Vagina (tissue), 2 donors: ENCODE measurements at places on chromosomes 2 and 18. TPM values are rescaled to one million over a fixed set of nuclear protein-coding genes. Genes with fewer than 3 reads are reported as not detected.

GRCh38 chr18:76952747-76953146, 130.4 kb downstream of the ZNF236 start:
- DNase-seq = no peak

GRCh38 chr2:201730651-201731285, 32.3 kb upstream of the MPP4 start:
- no peak for DNase-seq

The ZSWIM2 gene
- not detected for total RNA-seq

DNA sequence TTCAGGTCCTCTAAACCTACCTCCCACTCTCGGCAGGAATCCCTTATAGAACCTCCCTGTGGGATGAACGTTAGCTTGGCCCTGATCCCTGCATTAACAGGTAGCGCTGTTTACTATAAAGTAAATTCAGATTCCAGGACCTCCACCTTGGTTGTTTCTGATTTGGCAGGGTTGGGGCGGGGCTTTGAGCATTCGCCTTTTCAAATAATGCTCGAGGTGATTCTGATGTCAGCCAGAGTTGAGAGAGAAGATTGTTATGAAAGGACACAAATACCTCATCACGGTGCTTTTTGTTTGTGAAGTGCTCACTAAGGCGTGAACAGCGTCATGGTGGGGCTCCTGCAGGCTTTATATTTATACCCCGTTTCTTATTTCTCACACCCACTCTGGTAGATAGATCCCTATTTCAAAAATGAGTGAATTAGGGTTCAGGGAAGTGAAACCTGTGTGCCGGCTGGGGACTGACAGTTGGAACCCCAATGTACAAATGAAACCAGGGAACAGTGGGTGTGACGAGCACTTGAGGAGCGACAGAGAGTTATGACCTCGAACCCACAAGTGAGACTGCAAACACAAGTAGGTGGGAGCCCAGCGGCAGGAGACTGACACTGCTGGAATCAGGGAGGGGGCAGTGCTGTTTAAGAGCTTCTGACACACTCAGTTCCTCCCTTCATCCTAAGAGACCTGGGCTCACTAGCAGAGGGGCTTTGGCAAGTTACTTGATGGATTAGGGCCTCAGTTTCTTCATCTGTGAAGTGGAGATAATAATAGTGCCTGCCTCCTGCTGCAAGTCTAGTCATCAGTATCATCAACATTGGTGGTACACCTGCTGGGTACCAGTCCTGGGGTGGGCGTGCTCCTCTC, 14.2 kb upstream of the CXCR4 start:
- no peak for DNase-seq

The ALPG gene
- not detected for total RNA-seq
